ENCODE measurements at places on chromosomes 16 and 17.

DNA sequence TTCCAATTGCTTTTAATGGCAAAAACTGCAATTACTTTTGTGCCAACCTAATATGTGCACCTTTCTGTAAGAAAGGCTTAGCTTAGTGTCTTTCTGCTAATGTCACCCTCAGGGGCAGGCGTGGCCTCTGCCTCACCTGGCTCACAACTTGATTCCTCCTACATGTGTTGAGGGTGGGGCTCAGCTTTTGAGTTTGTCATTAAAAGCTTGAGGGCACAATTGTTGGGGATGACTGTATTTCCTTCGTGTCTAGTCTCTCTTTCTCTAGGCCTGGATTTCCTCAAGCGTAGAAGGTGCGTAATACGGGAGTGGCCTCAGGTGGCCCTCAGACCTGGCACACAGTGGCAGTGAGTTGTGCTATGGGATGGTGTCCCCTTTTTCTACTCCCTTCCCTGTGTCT lies 94.4 kb downstream of the CLEC16A start:
- DNase-seq = no peak

- DNase-seq = no peak
Measured at GRCh38 chr16:84239909-84240308, at the start of gene KCNG4. KCNG4 (minus strand) TSS chr16:84240012; CDS start chr16:84237485, 2,527 bp downstream.

- no peak for DNase-seq
Measured at GRCh38 chr17:17419631-17420030, 57.2 kb upstream of the MED9 start.

- no peak for DNase-seq
Measured at GRCh38 chr16:30437511-30438046, 7.7 kb upstream of the DCTPP1 start.
